ENCODE measurements at places on chromosomes 2 and 18.

DNA sequence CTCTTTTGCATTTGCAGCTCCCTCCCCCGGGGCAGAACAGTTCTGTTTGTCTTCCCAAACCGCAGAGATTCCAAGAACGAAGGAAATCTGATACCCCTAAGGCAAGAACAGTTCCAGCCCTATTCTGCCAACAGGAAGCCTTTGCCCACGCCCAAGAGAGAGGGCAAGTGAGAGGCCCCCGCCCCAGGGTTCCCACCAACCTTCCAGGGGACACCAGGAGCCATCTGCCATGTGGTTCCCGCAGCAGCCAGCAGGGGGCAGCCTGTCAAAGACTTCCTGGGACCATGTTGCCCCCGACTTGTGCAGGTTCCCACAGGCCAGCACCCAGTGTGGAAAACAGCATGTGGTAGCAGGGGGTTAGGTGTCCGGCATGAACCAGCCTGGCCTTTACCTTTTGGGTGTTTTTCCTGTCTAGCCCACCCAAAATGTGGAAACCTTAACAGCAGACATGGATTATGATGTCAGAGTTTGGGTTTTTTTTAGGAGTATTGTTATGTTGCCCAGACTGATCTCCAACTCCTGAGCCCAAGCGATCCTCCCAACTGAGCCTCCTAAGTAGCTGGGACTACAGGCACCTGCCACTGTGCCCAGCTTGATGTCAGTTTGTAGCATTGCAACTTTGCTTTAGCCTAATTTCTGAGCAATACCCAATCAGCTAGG, 21.7 kb upstream of the EFHD1 start:
- DNase-seq = peak; percentile 50

GRCh38 chr18:6679201-6679600, 50.3 kb upstream of the ARHGAP28 start:
- DNase-seq = no peak

DNA sequence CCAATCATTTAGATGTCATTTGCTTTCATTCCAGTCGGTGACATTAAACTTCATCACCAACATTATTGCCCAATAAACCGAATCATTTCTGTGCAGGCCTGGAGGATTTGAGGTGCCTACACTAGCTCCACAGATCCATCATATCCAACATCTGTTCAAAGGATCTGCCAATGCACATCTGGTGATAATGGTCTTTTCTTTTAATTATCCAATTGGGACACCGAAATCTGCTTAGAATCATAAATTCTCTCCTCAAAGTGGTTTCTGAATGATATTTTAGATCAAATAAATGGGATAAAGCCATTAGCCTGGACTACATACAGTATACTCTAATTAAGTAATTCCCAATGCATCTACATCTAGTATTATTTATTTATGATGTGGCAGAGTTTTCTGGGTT, 85.6 kb downstream of the ABCA12 start:
- no peak for DNase-seq

- DNase-seq = no peak
These were observed 126.3 kb upstream of the SERTAD2 start for GRCh38 chr2:64780041-64780440.

GRCh38 chr2:217746808-217747207, 256.0 kb downstream of the TNS1 start:
- no peak for DNase-seq

DNA sequence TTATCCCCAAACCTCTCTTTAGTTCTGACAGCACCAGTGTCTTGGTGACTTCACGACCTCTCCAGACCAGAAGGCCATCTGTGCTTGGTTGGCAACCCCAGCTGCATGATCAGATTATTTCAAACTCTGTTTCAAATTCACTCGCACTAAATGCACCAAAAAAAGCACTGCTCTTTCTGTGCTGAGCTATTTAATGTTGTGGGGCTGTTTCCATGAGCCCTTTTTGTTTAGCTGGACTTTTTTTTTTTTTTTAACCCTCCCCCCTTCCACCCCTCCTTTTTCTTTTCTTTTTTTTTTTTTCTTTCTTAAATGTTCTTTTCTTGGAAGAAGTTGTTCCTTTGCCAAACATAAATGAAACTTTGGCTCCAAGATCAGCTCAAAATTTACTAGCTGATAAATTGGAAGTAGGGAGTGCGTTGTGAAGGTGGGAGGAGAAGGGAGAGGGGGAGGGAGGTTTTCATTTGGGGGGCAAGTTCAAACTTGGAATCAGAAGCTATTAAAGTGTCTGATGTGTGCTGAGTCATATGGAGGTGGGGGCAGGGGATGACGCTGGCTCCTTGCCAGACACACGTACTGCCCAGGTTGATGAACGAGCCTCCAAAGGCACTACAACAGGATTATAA, 543.0 kb upstream of the TNP1 start:
- DNase-seq = no peak

GRCh38 chr2:191166756-191167445, 16.1 kb upstream of the STAT4 start:
- DNase-seq = no peak

DNA sequence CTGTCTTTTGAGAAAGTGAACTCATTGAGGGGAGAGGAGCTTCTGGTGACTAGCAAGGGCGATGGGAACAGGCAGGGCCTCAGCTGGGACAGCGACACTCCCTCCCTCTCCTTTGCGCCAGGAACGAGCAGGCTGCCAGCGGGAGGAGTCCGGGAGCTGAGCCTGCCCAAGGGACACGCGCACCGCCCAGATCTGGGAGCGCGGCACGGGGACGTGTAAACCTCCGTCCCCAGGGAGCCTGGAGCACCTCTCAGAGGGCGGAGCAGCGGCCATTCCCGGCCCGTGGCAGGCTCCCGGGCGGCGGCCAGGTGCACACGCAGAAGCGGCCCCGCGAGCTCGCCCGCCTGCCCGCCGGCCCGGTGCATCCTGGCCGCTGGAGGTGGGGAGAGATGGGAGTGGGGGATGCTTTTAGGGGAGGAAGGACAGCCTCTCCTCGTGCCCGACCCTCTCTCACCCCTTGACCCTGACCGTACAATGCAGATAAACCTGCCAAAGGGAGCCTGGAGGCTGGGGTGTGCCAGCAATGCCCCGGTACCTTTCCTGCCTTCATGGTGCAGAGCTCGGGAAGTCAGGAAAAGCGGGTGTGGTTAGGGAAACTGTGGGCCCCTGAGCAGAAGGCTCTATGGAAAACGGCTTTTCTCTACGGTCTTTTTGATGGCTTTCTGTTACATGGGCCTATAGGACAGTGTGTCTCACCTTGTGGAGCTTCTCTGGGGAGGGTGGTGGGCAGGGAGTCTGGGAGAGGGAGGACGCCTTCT, 2.2 kb downstream of the AQP4 start:
- no peak for DNase-seq

GRCh38 chr2:174635015-174635593, 37.5 kb upstream of the WIPF1 start:
- DNase-seq = no peak

DNA sequence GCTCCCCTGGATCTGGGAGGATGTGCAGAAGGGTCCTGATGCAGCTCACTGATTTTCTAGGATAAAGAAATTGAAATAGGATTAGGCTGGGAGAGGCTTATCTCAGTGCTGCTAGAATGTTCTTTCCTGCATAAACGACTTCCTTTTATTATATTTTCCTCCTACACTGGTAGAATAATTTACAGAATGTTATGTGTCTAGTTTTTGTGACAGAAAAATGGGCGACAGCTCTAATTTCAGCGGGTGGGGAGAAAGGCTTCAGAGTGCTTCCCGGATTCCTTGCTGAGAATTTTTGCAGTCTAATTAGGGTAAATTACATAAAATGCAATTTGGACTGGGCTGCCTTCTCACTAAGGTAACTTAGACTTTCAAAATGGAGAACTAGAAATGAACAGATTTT, 66.2 kb downstream of the SKA1 start:
- no peak for DNase-seq

DNA sequence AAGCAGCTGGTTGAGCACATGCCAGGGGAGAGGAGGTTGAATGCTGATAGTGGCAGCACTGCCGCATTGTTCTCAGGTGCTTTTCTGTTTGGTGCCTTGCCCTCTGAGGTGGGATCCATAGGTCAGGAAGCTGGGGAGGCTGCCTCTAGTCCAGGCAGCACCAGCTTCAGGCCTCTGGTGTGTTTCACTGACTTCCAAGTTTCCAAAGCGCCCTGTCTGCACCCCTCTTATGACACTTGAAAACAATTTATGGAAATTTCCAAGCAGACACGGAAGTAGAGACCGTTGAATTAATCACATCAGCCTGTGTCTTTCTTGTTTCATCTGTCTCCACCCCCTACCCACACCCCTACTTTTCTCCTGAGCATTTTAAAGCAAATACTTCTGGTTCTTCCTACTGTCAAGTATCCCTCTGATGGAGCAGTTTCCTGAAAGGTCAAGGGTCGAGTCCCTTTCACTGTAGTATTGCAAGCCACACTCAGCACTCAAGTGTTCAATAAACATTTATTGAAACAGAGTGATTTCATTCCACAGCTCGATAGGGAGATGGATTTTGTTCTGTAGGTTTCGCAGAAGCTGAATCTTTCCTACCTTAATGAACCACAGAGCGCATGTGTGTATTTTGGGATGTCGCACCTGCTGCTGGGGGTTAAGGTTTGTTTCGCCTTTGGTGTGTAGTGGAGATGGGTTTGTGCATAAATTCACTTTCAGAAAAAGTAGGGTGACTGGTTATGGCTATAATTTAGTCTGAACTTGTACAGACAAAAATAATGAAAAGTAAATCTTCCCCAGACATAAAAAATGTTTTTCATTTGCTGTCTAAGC, 21.4 kb downstream of the DGKD start:
- no peak for DNase-seq

DNA sequence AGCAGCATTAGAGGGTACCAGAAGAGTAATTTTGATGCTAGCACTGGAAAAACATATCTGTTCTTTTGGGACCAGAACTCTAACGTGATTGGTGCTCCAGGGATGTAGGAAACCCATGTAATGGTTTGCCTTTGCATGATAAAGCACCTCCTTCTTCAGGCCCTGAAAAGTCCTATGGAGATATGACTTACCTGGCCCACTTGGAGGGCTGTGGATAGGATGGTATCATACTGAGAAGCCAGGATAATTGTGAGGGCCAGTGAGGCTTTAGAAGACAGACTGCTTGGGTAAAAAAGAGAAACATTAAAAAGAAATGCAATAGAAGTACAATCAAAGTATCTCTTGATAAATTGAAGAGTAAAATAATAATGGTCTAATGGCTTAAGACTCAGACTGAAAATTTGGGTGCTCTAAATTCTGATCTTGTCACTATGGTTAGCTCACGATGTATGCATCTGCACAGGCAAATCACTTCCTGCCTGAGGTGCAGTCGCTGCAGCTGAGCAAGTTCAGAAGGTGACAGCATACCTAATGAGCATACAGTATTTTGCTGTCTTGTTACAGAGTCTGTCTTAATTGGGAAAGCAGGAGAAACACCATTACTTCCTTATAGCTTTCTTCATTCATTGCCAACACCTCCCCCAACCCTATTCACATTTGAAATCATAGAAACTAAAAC, 371.5 kb downstream of the NUP35 start:
- DNase-seq = no peak

DNA sequence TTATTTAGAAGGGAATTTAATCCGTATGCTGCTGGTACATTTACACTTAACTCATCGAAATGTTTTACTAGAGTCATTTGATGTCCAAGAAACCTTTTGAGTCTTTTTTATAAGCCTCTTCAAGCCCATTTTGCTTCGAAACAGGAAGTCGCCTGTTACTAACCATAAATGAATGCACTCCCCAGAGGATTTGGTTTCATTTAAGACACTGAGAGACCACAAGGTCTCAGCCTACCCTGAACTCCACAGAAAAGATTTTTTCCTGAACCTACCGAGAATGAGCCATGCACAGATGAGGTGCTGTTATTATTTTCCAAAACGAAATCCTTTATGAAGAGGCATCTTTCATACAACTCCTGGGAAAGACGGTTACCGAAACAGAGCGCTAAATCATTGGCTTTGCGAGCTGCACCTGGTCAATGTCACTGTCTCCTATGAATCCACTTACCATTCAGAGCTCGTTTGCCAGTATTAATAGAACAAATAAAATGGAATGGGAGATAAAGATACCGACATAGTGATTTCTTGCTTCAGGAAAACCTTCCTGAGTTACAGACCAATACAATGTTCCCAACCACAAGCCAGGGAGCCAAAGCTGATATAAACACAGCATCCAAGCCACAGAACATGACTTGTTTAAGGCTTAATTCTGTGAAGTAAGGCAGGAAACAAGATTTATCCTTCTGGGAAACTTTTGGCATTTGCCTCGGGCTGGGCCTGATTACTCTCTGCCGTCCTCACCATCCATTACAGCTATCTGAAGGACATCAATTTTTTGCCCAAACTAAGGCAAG, 382.1 kb downstream of the OSR1 start:
- no peak for DNase-seq

DNA sequence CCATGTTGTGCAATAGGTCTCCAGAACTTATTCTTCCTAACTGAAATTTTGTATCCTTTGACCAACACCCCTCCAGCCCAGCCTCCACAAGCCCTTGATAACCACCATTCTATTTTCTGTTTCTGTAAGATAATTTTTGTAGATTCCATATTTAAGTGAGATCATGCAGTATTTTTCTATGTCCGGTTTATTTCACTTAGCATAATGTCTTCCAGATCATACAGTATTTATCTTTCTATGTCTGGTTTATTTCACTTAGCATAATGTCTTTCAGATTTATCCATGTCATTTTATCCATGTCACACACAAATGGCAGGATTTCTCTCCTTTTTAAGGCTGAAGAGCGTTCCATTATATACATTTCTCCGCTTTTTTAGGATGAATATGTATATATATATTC, 24.4 kb upstream of the ONECUT2 start:
- no peak for DNase-seq

GRCh38 chr2:98308532-98308931, 37.7 kb upstream of the CNGA3 start:
- DNase-seq = no peak

DNA sequence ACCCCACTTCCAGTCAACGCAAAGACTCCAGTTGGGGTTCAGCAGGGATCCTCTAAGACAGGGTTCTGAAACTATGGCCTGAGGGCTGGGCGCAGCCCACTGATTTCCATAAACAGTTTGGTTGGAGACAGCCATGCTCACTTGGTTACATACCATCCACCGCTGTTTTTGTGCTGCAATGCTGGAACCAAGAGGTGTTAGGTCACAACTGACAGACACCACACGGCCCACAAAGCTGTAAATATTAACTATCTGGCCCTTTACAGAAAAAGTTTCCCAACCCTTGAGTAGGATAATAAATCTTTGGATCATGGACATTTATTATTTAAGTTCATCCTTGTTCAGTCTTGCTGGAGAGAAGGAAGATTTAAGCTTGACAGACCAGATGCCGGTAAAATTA, 8.4 kb upstream of the CD226 start:
- no peak for DNase-seq

DNA sequence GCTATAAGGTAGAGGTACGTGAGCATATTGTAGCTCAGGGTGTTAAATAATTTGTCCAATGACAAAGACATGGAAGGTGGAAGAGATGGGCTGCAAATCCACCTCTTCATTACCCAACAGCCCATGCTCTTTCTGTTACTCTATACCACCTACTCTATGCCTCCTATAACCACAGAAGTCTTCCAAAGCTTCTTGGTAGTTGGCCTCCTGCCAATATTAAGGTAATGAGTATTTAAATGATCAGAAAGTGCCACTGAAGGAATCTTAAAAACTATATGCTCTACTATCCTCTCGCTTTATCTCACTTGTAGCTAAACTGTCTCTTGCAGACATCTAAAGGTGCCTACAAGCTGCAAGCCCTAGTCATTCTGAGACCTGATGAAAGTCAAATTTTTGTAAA, 41.1 kb downstream of the SULT1C2 start:
- DNase-seq = no peak

Data from CD4-positive, alpha-beta T cell treated with Interleukin-1 beta for 1 hour (primary cell).